ENCODE measurements at places on chromosomes 4 and X.
A peak's percentile ranks its signal among the peaks of the same experiment; 100 is the strongest.

DNA sequence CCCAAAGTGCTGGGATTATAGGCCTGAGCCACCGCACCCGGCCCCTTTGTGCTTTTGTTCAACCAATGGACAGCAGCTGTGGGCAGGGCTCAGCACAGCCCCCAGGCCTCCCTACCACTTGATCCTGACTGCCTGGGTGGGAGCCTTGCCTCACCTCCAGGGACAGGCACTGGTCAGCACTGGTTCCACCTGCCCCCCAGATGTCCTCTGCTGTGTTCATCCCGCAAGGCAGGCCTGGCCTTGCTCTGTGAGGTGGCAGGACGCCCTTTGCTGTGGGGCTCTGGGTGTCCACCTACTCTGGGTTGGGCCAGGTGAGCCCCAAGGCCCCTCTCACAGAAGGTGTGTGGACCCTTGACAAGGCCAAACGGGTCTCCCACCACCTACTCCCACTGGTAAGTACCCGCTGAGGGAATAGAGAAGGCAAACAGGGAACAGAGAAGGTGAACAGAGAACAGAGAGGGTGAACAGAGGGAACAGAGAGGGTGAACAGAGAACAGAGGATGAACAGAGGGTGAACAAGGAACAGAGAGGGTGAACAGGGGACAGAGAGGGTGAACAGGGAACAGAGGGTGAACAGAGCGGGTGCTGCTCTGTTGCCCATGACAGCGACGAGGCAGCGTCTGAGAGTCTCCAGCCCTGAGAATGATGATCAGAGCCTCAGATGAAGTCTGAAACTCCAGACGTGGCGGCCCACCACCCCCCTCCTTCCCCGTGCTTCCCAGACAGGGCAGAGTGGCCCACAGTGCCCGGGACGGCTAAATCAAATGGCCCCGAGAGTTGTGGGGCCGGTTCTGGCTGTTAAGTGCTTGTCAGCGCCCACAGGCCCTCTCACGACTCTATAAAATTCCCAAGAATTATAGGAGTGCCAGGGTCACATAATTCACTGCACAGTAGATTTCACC lies 55.0 kb upstream of the NKX1-1 start:
- no peak for DNase-seq

DNA sequence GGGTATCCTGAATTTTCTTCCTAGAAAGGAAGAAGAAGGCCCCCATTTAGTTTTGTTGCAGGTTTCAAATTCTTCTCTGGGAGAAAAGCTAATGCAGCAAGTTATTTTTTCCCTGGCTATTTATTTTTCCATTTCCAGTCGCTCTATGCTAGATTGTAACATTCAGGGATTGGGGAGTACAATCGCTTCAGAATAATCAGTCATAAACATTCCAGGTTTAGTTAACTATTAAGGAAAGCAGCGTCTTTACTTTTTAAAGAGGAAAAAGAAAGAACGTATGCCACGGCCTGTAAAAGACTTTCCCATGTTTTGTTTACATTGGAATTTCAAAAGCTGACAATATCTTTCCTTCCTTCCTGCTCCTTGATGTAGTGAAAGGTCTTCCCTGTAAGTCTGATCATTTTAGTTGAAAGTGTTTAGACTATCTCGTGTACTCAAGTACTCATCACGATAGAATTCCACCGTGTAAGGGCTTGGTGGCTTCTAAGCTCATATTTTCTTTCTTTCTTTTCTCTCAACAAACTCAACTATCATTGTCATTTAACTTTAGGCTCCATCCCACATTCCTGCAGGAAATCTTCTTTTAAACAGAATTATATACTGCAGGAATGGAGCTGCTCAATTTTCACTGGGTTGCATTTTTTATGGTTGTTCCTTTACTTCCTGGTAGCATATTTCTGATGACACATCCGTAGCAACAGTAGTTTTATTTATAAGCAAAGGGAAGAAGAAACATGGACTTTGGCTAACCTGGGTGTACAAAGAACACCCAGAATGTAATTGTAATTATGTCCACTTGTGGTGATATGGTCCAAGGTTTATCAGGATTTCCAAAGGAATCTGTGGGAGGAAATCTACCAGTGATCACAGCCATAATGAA lies 213.1 kb upstream of the FAT1 start:
- DNase-seq = peak; percentile 55

GRCh38 chr4:147409350-147409749 lies 71.5 kb upstream of the EDNRA start:
- no peak for DNase-seq

GRCh38 chr4:78336093-78336943 lies 215.3 kb upstream of the ANXA3 start:
- no peak for DNase-seq

GRCh38 chr4:65865489-65865888 lies 195.2 kb upstream of the EPHA5 start:
- no peak for DNase-seq

GRCh38 chr4:14066979-14067378 lies 439.5 kb upstream of the BOD1L1 start:
- no peak for DNase-seq

- DNase-seq = no peak
These were observed 59.4 kb upstream of the TLL1 start for GRCh38 chr4:165813606-165814005.

GRCh38 chr4:185532795-185533324 lies 2.4 kb downstream of the PDLIM3 start:
- no peak for DNase-seq

DNA sequence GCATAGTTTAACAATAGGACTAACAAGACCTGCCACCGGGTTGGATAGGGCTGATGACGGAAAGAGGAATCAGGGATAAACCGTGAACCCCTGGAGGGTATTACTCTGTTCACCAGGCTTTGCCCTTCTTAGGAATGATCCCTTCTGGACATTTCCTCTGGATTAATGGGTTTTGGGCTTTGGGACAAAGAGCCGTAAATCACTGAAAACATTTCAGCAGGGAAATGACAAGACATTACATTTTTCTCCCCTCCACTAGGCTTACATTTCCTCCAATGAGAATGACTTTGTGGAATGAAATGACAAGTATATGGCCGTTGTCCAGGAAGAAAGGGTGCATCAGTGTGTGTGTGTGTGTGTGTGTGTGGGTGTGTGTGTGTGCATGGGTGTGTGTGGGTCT lies 25.9 kb upstream of the RBPJ start:
- DNase-seq = no peak

- DNase-seq = peak; percentile 38
These were observed 28.1 kb downstream of the NOP14 start for GRCh38 chr4:2934813-2935761.

GRCh38 chrX:727738-728621 lies 97.4 kb downstream of the SHOX start:
- DNase-seq = no peak

DNA sequence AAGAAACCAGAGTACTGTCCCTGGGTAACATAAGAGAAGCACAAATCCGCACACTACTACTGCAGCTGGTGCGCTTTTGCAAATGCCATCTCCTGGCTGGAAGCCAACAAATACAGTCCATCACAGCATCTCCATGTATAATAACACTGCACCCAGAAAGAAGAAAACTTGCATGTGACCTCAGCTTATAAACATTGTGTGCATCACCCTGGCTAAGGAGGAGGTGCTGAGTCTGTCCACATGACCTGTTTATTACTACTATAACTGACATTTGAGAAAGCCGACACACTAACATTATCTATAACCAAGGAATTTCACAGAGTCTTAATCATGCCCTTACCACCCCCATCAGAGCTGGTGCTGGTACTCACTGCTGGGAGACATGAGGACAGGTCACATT lies 516.8 kb downstream of the CFAP47 start:
- no peak for DNase-seq

DNA sequence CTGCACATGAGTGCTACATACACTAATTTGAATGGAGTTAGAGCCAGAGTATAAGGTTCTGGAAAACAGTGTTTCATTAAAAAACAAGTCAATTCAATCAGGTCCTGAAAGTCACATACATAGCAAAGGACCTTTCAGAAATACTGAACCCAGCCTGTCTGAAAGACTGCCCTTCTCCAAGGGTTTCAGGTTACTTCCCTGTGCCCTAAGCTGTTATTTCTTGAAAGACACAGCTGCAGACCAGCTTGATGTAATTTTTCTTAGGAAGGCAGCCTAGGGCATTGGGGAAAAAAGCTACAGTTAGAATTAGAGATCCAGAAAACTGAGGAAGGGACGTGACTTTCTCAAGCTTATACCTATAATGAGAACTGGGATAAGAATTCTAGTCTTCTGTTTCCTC lies 155.9 kb upstream of the MAOA start:
- no peak for DNase-seq

- DNase-seq = peak; percentile 14
These were observed 155.5 kb downstream of the PDGFRA start for GRCh38 chr4:54384563-54384962.

DNA sequence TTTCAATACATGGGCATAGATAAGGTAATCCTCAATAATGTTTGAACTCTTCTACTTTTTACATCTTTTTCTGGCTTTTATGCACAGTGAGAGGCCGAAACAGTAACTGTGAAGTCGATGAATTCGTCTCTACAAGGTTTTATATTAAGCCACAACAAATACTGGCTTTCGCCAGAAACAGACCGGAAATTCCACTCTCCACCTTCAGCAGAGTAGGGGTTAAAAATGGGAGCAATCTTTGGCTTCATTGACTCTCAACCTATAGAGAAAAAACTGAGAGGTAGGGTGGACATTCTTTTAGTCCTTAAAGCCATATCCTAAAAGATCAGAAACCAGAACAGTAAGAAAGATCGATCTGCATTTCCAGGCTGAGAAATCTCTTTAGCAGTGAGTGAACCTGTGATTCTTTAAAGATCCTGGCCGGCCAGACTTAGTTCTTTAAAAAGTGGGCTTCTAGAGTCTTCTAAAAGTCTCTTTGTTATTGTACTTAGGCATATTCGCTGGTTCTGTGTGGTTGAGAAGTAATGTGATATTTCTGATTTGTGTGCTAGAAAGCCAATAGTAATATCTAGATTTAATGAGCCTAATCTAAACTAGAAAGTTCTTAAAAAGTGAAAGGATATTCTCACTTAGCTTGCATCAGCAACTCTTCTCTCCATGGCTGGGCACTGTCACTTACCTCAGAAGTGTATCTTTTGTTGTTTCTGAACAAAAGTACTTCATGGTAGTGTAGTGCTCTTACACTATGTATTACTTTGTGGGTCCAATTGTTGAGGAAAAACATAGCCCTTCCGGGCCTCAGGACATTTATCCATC lies 2.0 kb downstream of the HSPA4L start:
- DNase-seq = no peak

GRCh38 chrX:130171446-130172126 lies at the start of gene RAB33A:
Gene RAB33A, plus strand, starts transcription at chrX:130171962. Its CDS starts 101 bp downstream, at chrX:130172063.
- no peak for DNase-seq

- no peak for DNase-seq
These were observed 89.9 kb upstream of the FAT1 start for GRCh38 chr4:186813377-186814068.

DNA sequence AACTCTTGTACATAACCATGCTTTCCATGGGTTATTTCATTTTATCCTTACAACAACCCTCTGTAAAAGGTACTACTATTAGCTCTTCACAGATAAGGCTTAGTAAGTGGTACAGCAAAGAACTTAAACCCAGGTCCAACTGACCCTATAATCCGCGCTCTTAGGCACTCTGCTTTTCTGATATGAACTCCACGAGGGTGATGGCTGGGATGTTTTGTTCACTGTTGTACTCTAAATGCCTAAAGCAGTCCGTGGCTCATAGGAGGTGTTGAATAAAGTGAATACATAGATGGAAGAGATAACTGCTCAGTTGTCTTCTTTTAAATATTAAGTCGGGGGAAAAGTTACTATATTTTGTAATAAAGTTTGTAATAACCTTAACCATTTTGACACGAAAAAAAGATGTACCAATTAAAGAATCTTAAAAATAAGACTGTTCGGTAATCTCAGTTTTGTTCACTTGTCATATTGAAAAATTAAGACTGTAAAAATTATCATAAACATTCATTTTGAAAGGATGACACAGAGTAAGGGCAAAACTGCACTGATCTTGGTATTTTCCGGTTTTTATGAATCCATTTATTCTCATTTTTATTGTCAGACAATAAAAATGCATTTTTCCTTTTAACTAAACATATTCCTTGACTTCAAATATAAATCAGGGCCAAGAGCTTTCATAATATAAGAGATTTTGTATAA lies 166.5 kb downstream of the FBXW7 start:
- DNase-seq = no peak

GRCh38 chr4:98068495-98068894 lies 74.8 kb downstream of the STPG2 start:
- no peak for DNase-seq

DNA sequence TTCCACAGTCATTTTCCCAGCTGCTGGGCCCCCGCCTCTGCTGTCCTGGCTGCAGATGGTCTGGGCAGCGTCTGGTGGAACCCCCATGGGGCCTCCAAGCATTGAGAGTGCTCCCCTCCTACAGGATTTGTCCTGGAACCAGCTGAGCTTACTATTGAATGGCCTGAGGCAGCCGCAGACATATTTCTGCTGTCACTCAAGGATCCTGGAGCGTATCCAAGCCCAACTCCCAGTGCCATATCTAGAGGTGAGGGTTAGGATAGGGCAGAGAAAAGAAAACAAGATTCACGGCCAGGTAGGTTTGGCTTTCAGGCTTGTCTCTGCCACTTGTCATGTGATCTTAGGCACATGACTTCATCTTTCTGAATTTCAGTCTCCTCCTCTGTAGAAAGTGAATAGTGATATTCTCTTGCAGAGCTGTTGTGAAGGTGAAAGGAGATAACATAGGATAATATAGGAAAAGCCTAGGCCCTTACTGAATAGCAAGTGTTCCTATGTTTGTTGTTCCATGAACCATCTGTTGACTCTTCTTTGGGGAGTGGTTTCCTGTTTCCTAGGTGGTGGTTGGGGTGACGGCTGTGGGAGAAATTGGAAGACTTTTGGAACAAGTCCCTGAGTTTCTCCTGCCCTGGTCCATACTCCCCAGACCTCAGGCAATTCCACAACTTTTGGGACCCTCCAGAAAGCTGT lies 52.3 kb downstream of the SEPSECS start:
- DNase-seq = no peak

GRCh38 chr4:170769862-170770261 lies 680.1 kb upstream of the AADAT start:
- no peak for DNase-seq

DNA sequence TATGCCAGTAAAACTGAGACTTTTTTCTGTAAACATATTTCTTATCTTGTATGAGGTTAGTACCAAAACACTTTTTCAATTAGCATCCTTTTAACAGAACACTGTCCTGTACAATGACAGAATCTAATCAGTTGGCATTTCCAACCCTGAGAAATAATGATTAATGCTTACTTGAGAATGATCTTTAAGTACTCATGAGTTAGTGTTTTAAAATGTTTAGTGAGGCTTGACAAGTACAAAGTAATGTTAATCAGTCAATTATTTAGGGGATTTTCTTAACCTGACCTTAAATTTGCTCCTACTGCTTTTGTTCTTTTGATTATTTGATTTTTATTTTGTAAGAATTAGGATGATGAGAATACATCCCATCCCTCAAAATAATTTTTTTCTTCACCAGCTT lies 496.5 kb downstream of the RPA4 start:
- no peak for DNase-seq

DNA sequence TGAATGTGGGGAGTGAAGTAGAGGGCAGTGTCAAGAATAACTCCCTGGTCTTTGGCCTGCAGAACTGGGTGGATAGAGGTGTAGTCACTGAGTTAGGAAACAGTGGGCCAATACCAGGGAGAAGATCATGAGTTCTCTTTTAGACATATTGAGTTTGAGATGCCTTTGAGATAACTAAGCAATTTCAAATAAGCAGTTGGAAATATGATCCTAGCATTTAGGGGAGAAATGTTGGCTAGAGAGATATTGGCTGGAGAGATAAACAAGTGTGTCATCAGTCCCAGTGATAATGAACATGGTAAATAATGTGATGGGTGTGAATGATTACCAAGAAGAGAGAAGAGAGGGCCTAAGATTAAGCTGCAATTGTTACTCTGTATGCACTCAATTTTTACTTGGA lies 95.3 kb upstream of the HPRT1 start:
- DNase-seq = no peak

GRCh38 chrX:10001496-10001895 lies 34.3 kb downstream of the CLDN34 start:
- peak; percentile 56 for DNase-seq
